ENCODE measurements at places on chromosomes 7 and 10. TPM values are rescaled to one million over a fixed set of nuclear protein-coding genes. Genes with fewer than 3 reads are reported as not detected.

DNA sequence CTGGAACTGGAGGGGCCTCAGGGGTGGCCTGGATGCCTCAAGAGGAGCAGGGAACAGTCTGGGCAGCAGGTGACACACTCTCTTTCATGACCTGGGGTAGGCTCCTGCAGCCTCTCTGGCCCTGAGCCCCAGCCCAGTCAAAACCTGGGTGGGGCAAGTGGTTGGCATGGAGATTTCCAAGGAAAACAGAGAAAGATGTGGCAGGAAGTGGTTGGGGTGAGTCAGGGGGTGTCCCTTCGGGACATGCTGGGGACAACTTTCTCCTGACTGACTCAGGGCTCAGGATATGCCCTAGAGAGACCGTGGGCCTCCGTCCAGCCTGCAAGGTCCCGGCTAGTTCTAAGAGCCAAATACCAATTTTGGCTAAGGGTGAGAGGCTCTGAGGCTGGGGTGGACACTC, 2.9 kb downstream of the AQP1 start:
- peak; percentile 63 for DNase-seq

GRCh38 chr7:129771928-129772479, 160.5 kb downstream of the NRF1 start:
- no peak for DNase-seq

DNA sequence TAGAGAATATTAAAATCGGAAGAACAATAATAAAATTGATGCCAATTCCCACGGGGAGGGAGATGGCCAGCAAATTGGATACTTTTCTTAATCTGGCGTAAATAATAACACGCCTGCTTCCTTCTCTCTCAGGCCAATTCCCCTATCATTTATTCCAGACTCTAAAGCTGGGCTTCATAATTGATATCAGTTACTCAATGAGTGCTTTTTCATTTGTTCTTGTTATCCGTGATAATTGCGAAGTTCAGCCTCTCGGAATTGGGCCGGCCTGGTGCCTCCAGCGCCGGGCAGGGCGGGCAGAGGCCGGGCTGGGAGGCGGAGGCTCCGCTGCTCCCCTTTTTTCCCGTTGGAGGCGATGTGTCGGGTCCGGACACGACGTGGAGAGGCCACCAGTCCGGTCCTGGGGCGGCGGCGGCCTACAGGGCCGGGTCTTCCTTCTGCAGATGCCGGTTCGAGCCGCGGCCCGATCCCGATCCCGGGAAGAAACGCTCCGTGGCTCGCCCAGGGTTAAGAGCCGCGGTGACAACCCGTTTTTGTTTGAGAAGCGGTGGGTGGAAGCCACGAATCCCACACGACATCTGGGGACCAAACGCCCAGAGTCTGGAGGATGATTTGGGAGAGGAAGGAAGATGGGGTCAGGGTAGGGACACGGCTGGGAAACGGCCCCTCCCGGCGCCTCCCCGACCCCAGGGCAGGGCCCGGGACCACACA, 13.6 kb downstream of the UNCX start:
- DNase-seq = peak; percentile 41

- DNase-seq = no peak
Measured at GRCh38 chr7:127628445-127628844, 10.5 kb upstream of the PAX4 start.

DNA sequence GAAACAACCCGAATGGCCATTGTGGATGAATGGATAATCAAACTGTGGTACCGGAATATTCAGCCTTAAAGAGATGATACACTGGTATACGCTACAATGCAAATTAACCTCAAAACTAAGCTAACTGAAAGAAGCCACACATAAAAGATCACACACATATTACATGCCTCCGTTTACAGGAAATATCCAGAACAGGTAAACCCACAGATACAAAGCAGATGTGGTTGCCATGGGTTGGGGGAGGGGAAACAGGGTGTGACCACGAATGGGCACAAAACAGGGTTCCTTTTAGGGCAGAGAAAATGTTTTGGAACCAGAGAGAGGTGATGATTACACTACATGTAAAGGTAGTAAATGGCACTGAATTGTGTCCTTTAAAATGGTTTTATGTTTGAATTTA, 16.6 kb downstream of the ESYT2 start:
- no peak for DNase-seq

DNA sequence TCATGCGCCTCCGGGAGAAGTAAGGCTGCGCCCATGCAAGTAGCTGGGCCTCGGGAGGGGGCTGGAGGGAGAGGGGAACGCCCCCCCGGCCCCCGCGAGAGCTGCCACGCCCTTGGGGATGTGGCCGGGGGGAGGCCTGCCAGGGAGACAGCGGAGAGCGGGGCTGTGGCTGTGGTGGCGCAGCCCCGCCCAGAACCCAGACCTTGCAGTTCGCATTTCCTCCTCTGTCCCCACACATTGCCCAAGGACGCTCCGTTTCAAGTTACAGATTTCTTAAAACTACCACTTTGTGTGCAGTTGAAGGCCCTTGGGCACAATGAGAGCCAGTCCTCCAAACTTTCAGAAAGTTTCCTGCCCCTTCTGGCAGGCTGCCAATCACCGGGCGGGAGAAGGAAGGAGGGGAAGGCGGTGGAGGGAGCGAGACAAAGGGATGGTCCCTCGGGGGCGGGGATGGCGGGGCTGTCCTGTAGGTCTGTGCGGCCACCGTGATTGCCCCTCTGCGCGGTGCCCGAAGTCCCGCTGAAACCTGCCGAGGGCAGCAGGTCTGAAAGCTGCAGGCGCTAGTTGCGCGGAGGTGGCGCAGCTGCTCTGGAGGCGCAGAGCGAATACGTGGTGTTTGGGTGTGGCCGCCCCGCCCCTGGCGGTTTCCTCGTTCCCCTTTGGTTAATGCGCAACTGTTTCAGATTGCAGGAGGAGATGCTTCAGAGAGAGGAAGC, 2.1 kb downstream of the VIM start:
- DNase-seq = peak; percentile 95

DNA sequence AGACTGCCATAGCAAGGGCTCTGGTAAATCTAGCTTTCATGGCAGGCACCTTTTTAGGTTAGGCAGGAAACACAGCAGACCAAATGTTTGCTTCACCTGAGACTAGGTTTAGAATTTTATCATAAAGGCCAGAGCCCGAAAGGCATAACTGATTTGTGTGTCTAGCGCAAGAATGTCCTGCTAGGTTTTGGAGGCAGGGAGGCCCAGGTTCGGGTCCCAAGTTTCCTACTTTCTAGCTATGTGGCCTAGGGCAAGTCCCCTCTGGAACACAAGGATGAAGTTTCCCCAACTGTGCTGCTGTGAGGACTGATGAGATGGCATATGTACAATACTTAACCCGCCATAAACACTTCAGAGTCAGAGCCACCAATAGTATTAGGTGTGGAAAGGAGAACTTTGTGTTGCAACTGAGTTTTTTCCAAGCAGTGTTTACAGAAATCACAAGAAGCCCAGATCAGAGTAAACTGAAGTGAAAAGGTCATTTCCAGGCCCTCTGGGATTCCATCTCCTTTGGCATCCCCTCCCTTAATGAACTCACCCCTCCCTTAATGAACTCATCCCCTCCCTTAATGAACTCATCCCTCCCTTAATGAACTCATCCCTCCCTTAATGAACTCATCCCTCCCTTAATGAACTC, 244.9 kb downstream of the SKAP2 start:
- DNase-seq = no peak

CALHM2 gene
- total RNA-seq = 15.2 TPM

DNA sequence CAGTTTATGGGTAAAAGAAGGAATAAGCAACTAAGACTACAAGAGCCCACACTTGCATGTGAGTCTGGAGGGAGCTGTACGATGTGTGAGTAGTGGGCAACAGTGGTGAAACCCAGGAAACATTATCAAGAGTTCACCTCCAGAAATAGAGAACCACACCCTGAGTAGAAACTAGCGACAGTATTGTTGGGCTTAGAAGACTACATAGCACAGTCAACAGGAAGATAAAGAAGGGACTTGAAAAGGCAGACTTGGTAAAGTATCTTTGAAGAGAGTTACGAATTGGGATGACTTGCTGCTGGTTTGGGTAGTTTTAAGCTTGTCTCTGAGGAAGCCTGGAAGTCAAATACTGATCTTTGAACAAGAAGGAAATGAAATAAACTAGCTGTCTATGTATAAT, 223.2 kb upstream of the GNAI1 start:
- DNase-seq = no peak
